ENCODE measurements at places on chromosomes 1 and 21. TPM values are rescaled to one million over a fixed set of nuclear protein-coding genes. Genes with fewer than 3 reads are reported as not detected.

CORT gene
- total RNA-seq, result not detected

IFNAR2 gene
- total RNA-seq, result 5.8 TPM

OPTC gene
- total RNA-seq, result not detected

CD84 gene
- total RNA-seq, result not detected

GBP6 gene
- 0.15 TPM for total RNA-seq
